ENCODE measurements at places on chromosomes 3 and 15.

- H3K4me1 ChIP-seq: peaks cover 12% of the 10 kb centered on the region
- no peaks in the 10 kb centered on the region for H3K36me3 ChIP-seq
- H3K27ac ChIP-seq: no peak overlapping the region
- peaks cover 8% of the 10 kb centered on the region for H3K27me3 ChIP-seq
- no peak overlapping the region for H3K4me3 ChIP-seq
- no peak for DNase-seq
These were observed 97.7 kb upstream of the P2RY1 start for GRCh38 chr3:152737021-152737908.

DNA sequence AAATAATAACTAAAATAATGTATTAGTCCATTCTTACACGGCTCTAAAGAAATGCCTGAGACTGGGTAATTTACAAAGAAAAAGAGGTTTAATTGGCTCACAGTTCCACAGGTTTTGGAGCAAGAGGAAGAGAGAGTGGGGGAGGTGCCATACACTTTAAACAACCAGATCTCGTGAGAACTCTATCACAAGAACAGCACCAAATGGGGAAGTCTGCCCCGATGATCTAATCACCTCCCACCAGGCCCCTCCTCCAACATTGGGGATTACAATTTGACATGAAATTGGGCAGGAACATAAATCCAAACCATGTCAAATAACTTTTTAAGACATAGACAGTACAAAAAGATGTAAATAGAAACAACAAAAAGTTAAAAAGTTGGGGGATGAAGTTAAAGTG is 63.2 kb downstream of the ILDR1 start:
- no peak for DNase-seq
- peaks cover 6% of the 10 kb centered on the region for H3K36me3 ChIP-seq
- no peaks in the 10 kb centered on the region for H3K27me3 ChIP-seq
- H3K4me1 ChIP-seq: no peaks in the 10 kb centered on the region
- H3K27ac ChIP-seq: no peak overlapping the region

- H3K4me3 ChIP-seq: no peak overlapping the region
- no peaks in the 10 kb centered on the region for H3K27me3 ChIP-seq
- no peaks in the 10 kb centered on the region for H3K36me3 ChIP-seq
- no peaks in the 10 kb centered on the region for H3K4me1 ChIP-seq
These were observed 153.4 kb downstream of the OTOL1 start for GRCh38 chr3:161649900-161650484.

DNA sequence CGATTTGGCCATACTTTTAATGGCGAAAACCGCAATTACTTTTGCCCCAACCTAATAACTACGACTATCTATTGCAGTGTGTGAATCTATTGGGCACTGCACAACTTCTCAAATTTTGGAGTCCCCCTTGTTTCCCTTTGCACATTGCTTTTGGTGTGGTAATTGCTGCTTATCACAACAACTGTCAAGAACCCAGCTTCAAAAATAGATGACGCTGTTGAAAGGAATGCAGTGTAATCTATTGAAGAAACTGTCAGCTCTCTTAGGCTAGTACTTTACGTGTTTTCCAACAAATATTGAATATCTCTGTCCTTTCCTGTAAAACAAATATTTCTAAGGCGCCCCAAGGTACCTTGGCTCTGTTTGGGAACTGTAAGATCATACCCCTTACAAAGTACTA is 222.8 kb upstream of the UBE2E2 start:
- H3K4me3 ChIP-seq: no peak overlapping the region
- H3K36me3 ChIP-seq: no peaks in the 10 kb centered on the region
- peaks cover 3% of the 10 kb centered on the region for H3K4me1 ChIP-seq
- H3K27me3 ChIP-seq: no peaks in the 10 kb centered on the region
- DNase-seq: no peak

GRCh38 chr3:123941121-123941520 is 19.9 kb downstream of the CCDC14 start:
- H3K36me3 ChIP-seq: peaks cover 32% of the 10 kb centered on the region
- no peak overlapping the region for H3K4me3 ChIP-seq
- H3K27me3 ChIP-seq: no peaks in the 10 kb centered on the region
- H3K27ac ChIP-seq: no peak overlapping the region
- H3K4me1 ChIP-seq: no peaks in the 10 kb centered on the region
- DNase-seq: no peak

GRCh38 chr3:164467007-164467406 is 611.3 kb downstream of the SI start:
- H3K27me3 ChIP-seq: no peaks in the 10 kb centered on the region
- H3K4me3 ChIP-seq: no peak overlapping the region
- H3K36me3 ChIP-seq: no peaks in the 10 kb centered on the region
- H3K27ac ChIP-seq: no peak overlapping the region
- DNase-seq: no peak

DNA sequence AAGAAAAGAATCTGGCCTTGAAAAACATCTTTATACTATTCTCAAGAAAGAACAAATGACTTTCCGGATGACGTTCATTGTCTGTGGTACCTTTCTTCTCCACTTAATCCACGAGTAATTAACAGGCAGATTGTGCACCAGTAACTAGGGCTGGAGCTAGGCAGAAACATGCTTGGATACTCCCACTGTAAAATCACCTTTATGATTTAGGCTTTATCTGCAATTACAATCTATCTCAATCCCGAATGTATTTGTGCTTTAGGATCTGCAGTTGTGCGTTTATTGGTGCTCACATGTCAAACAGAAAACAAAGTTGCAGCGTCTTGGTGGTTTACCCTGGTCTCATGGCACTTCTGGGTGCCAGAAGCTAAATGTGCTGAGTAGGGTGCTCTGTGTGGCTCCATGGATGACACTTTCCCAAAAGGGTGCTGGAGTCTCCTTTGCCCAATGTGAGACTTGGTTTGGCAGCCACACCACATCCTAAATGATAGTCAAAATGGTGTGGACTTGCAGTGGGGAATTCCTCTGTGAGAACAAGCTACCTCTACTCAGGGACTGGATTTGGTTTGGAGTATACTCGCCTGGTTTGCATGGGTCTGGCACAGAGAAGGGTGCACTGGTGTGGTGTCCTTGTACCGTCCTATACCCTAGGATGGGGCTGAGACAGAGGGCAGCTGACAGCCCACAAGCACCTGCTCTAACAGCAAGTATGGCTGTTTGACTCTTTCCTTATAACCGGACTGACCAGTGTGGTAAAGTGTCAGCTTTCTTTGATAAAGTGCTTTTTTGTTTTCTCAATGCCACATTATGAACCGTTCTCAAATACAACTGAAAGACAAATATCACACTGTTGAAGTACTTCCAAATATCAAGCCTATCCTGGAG is 7.7 kb downstream of the SERP1 start:
- DNase-seq: no peak
- H3K4me3 ChIP-seq: no peak overlapping the region
- H3K27ac ChIP-seq: no peak overlapping the region
- peaks cover 18% of the 10 kb centered on the region for H3K36me3 ChIP-seq
- peaks cover 20% of the 10 kb centered on the region for H3K4me1 ChIP-seq

GRCh38 chr15:97861529-97862260 is 98.8 kb upstream of the ARRDC4 start:
- no peaks in the 10 kb centered on the region for H3K4me1 ChIP-seq
- no peaks in the 10 kb centered on the region for H3K27me3 ChIP-seq
- H3K36me3 ChIP-seq: no peaks in the 10 kb centered on the region
- no peak overlapping the region for H3K4me3 ChIP-seq
- H3K27ac ChIP-seq: no peak overlapping the region

DNA sequence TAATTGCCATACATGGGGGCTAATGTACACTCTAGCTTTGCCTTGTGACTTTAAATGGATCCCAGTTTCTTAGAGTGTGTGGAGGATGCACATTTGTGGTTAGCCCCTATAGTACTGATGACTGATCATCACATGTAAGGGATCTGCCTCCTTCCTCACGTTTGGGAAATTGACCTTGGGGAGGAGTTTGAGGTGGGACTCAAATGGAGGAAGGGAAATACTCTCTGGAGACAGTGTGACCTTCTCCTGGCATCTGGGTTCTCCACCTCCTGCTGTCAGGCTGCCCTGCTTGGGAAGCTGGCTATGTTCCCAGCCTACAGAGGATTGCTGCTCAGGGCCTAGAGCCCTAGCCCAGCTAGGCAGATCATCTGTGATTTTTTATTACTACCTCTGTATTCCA is 48.7 kb downstream of the PPM1L start:
- peaks cover 12% of the 10 kb centered on the region for H3K27me3 ChIP-seq
- H3K36me3 ChIP-seq: no peaks in the 10 kb centered on the region
- no peak for DNase-seq
- no peak overlapping the region for H3K4me3 ChIP-seq
- H3K27ac ChIP-seq: no peak overlapping the region

DNA sequence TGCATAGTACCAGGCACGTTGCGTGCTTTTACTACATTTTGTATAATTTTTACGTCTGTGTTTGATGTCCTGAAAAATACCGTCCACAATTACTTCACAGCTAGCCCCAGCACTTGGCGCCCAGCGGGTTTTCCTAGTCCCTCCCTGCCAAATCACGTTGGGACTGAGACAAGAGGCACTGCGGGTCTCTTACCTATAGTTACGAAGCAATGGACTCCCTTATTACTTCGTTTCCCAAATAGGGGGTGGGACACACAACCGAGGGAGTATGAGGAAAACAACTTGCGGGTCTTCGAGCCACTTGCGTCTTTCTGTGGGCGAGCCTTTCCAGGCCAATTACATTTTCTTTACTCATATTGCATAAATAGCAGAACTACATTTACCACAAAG is 620 bp upstream of the CMSS1 start:
- H3K36me3 ChIP-seq: peaks cover 4% of the 10 kb centered on the region
- peak overlapping the region; percentile 84 for H3K4me3 ChIP-seq
- peaks cover 34% of the 10 kb centered on the region for H3K4me1 ChIP-seq
- DNase-seq: peak; percentile 7
- H3K27ac ChIP-seq: peak overlapping the region; percentile 96

DNA sequence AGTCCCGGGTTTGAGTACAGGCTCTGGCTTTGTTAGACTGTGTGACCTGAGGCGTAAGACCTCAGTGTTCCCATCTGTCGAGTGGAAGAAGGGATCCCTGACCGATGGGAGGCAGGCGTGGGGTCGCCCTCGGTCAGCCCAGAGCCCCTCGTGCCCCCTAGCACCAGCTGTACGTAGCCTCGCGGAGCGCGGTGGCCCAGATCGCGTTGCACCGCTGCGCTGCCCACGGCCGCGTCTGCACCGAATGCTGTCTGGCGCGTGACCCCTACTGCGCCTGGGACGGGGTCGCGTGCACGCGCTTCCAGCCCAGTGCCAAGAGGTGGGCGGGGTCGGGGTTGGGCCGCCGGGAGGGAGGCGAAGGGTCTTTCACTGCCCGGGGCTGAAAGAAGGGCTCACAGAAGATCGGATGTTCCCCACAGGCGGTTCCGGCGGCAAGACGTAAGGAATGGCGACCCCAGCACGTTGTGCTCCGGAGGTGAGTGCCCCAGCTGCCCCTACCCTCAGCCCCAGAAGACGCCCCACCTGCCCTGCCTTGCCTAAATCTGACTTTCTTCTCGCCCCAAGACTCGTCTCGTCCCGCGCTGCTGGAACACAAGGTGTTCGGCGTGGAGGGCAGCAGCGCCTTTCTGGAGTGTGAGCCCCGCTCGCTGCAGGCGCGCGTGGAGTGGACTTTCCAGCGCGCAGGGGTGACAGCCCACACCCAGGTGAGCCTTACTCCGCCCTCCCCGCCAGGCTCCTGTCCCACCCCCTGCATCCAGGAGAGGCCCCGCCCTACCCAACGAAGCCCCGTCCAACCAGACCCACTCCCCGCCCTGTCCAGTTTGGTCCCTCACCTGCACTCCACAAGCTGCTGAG is 3.5 kb upstream of the LSMEM2 start:
- H3K4me3 ChIP-seq: peak overlapping the region; percentile 32
- peaks cover 44% of the 10 kb centered on the region for H3K27me3 ChIP-seq
- H3K36me3 ChIP-seq: no peaks in the 10 kb centered on the region
- H3K4me1 ChIP-seq: peaks cover 35% of the 10 kb centered on the region
- H3K27ac ChIP-seq: no peak overlapping the region

- peaks cover 35% of the 10 kb centered on the region for H3K27me3 ChIP-seq
- no peak overlapping the region for H3K4me3 ChIP-seq
- H3K4me1 ChIP-seq: no peaks in the 10 kb centered on the region
- no peak overlapping the region for H3K27ac ChIP-seq
- DNase-seq: no peak
- H3K36me3 ChIP-seq: no peaks in the 10 kb centered on the region
These were observed 12.0 kb upstream of the PAQR9 start for GRCh38 chr3:142975316-142975995.

DNA sequence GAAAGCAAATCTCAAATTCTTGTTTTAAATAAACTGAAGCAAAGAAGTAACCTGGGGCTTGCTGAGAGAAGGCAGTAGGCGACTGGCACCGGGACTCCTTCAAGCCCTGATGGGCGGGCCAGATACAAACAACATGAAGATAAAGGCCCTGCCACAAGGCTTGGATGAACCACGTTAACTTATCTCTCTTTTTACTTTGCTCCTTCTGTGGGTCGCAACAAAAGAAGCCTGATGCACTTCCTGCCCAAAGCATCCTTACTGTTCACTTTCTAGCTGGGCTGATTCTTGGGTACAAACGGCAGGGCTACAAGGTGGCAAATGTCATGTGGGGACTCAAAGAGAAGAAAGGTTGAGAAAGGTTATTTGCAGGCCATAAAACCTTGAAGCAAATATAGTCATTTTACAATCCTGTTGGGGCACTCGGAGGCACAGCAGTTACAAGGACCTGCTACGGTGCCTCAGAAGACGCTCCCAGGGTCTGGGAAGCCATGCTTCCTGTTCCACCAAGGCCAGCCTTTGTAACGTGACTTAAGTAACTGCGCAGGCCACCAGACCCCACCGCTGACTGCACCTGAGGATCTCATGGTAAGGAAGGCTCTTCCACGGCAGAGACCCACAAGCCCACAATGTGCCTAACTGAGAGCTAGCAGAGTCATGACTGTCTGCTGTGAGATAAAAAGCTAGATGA is 71.1 kb downstream of the CHSY1 start:
- DNase-seq: peak; percentile 44
- peak overlapping the region; percentile 26 for H3K4me3 ChIP-seq
- peaks cover 66% of the 10 kb centered on the region for H3K4me1 ChIP-seq

GRCh38 chr3:128804811-128805155 is 74.6 kb upstream of the ACAD9 start:
- no peaks in the 10 kb centered on the region for H3K27me3 ChIP-seq
- H3K36me3 ChIP-seq: peaks cover 56% of the 10 kb centered on the region
- H3K4me3 ChIP-seq: peak overlapping the region; percentile 74
- H3K4me1 ChIP-seq: peaks cover 67% of the 10 kb centered on the region
- peak overlapping the region; percentile 95 for H3K27ac ChIP-seq
- no peak for DNase-seq

GRCh38 chr3:130661140-130661891 is 85.3 kb downstream of the PIK3R4 start:
- H3K36me3 ChIP-seq: peaks cover 2% of the 10 kb centered on the region
- H3K4me3 ChIP-seq: no peak overlapping the region
- no peaks in the 10 kb centered on the region for H3K27me3 ChIP-seq
- no peak overlapping the region for H3K27ac ChIP-seq
- no peaks in the 10 kb centered on the region for H3K4me1 ChIP-seq

DNA sequence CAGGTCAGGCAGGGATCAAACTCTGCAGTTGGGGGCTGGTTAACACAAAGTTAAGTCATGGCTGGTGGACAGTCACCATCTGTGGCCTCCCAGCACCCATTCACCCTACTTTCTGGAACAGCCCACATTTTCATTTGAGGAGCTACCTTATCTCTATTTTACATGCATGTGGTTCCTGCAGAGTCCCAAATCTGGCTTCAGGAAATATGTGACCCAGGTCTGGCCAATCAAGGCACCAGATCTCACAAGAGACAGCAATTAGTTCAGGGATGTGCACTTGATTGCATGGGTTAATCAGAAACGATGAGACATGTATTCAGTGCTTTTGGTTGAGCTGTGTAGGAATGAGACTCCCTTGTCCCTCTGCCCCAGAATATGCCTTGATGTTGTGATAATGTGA is 170.9 kb downstream of the NR2F2 start:
- no peaks in the 10 kb centered on the region for H3K36me3 ChIP-seq
- H3K4me1 ChIP-seq: no peaks in the 10 kb centered on the region
- DNase-seq: no peak
- H3K4me3 ChIP-seq: no peak overlapping the region
- no peak overlapping the region for H3K27ac ChIP-seq

Data from activated CD4-positive, alpha-beta T cell treated with anti-CD3 and anti-CD28 coated beads, Interleukin-2, amount 10 ng/mL, durations not matched to agents 7 days and 5 days (primary cell).